Testis (tissue), 5 donors: ENCODE measurements at places on chromosomes 1 and 21.

- no peak for DNase-seq
Observed at GRCh38 chr21:34939673-34940331, 109.3 kb downstream of the RUNX1 start.

DNA sequence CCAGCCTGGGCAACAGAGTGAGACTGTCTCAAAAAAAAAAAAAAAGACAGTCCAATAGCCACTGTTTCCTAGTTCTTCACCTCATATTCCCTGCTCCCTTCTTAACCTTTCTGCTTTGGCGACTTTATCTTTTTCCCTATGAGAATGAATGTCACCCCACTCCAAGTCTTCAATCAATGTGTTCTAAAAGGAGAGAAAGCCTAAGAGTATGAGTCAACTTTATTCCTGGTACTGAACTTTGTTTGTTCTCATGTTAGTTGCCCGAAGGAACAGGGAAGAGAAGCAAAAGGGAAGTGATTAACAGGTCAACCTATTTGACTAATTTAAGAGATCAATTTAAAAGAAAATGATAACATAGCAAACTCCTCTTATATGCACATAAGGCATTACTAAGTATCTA is 39.9 kb upstream of the SLC16A1 start:
- DNase-seq: no peak

DNA sequence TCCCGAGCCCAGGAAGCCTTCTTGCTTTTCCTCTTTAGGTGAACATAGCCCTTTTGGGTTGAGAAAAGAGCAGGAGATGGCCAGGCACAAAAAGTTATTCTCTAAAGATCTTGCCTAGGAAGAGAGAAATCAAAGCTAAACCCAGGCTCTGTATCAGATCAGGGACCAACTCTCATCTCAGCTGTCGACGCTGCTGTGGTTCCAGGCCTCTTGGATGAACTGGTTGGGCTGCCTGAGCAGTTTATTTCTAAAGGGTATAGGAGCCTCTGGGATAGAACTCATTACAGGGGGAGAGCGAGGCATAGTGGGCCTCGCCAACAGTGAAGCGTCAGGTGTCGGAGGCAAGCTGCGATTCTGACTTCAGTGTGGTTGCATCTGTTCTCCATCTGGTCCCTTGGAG is 82.6 kb upstream of the F3 start:
- no peak for DNase-seq

- DNase-seq: no peak
Observed at GRCh38 chr1:91703095-91703494, 182.9 kb downstream of the TGFBR3 start.

- no peak for DNase-seq
Observed at GRCh38 chr21:33067457-33067856, 2.5 kb upstream of the OLIG1 start.

GRCh38 chr1:53651356-53651755 is 87.6 kb downstream of the GLIS1 start:
- DNase-seq: no peak

DNA sequence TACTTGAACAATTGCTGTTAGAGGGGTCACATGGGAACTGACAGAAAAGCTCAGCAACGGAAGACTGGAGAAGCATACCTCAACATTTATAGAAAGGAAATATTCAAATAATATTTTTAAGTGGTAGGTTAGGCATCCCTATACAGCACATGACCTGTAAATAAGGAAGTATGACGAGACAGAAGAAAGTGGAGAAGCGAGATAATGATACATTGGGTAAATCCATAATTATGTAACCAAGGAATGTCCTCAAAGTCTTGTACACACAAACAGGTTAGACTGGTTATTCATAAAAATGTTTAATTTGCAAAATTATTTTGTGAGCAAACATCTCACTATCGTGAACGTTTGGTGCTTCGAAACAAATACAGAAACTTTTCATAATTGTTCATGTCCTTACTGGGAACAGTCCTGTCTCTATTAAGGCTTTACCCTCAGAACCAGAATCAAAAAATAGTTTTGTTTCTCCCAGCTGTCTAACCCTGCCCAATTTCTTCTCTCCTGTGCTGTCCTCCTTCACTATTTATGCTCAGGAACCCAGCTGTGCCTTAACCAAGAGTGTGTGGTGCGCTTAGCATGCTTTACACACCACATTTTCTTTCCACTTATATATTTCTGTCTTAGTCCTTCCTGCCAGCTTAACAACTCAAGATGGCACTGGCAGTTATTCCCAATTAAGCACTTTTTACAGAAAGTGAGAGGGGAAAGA is 10.2 kb downstream of the KMO start:
- DNase-seq: no peak

DNA sequence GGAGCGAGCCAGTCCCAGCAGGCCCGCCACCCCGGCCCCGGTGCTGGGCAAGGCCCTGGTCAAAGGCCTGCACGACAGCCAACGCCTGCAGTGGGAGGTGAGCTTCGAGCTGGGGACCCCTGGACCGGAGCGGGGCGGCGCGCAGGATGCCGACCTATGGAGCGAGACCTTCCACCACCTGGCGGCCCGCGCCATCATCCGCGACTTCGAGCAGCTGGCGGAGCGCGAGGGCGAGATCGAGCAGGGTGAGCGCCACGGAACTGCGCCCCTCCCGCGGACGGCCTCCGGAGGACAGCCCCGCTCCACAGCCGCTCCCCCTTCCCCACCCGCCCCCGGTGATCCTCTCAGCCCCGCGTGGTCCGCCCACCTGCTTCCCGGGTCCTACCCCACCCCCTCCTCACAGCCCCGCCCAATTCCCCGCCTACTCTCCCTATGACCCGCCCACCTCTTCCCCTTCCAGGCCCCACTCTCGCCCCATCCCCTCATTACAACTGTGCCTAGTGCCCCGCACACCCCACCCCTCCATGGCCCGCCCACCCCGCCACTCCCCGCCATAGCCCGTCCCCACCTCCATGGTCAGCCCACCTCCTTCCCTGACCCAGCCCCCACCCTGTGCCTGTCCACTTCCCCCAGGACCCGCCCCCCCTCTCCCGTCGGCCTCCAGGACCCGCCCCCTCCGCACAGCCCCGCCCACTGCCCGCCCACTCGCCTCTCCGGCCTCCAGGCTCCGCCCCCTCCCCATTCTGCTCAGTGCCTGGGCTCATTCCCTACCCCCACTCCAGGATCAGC is 52.7 kb downstream of the VWA5B1 start:
- peak; percentile 76 for DNase-seq

DNA sequence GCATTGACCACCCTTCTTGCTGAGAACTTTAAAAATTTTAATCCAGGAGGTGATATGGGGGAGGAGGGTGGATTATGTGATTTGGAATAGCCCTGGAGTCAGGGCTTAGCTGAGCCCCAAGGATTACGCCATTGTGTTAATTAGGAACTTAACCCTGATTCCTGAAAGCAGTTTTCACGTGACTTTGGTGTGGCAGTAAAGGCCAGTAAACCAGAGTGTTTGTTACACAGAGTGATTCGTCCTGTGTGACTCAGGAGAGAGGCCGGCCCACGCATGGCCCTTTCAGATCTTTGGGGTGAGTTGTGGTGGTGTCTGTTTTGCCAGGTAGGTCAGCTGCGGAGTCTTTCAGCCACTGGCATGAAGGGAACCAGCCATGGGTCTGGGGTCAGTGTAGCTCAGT is 107.6 kb downstream of the NOS1AP start:
- no peak for DNase-seq

DNA sequence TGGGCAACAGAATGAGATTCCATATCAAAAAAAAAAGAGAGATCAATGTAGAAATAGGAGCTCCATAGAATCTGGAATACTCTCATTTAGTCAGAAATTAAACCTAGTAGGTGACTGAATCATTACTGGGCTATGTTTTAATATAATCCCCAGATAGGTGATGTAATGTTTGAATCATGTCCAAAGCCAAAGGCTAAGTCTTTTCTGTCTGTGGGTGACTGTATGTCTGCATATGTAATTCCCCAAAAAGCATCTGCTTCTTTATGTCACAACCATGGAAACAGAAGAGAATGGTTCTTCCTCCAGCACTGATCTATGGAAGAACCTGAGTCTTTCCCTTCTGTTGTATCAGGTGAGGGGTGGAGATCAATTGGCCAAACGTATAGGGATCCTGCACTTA is 5.8 kb downstream of the LAMC2 start:
- DNase-seq: no peak

DNA sequence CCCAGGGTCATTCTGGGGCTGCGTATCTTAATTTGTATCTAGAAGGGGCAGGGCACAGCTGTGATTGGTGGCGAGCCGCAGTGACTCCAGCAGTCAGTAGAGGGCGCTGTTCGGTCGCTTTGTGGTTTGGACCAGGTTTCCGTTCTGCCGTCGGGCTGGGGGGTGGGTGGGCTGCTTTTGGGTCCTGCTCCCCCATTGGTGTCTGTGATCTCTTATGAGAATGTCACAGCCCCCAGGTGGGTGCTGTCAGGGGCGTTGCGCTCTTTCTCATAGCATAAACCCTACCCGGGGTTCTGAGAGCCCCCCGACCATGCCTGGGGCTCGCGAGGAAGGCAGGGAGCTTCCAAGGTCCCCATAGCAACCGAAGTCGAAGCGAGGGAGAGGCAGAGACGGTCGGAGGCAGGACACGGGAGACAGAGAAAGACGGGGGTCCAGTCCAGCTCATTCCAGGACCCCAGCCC is 5.4 kb downstream of the TFF3 start:
- peak; percentile 80 for DNase-seq

DNA sequence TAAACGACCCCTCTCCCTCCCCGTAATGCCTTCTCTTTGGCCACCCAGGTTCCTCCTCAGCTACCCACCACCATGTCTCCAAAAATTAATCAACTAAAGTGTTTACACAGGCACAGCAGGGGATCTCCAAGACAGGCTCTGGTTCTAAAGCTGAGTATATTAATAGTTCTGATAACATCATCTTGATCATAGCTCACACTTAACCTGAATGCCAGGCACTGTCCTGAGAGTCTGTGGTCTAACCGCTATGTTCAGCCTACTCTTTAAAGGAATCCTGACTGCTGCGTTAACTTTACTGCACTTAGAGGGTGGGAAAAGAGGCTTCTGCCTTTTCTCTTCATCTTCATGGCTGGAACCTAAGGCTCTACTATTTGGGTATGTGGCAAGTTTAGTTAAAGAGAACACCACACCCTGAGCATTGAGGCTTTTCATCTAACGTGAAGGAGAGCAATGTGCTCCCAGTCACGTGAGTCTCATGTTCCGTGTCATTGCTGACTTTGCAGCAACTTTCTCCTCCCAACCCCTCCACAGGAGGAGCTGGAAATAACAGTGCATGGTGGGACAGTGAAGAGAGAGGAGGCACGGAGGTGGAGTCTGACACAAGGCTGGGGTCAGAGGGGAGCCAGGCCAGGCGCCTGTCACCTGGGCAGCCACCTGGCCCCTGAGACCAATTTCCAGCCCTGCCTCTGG is 86.4 kb downstream of the FAM78B start:
- DNase-seq: no peak

DNA sequence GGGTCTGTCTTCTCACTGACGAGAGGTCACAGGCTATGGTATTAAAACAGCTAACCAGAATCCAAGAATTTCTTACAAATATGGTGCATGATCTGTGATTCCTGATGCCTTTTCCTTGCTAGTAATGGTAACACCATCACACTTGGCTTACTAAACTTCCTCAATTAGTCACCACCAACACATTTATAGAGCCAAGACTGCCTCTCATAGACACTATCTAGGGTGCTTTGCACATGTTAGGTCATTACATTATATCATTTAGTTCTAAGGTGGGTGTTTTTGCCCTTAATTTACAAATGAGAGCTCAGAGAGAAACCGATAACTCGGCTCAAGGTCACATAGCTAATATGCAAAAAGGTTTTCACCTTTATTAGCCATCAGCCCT is 8.7 kb downstream of the KIF21B start:
- DNase-seq: no peak

GRCh38 chr21:16124378-16125138 is 394.8 kb downstream of the USP25 start:
- no peak for DNase-seq

GRCh38 chr1:85838238-85838637 is 130.0 kb upstream of the ZNHIT6 start:
- no peak for DNase-seq

DNA sequence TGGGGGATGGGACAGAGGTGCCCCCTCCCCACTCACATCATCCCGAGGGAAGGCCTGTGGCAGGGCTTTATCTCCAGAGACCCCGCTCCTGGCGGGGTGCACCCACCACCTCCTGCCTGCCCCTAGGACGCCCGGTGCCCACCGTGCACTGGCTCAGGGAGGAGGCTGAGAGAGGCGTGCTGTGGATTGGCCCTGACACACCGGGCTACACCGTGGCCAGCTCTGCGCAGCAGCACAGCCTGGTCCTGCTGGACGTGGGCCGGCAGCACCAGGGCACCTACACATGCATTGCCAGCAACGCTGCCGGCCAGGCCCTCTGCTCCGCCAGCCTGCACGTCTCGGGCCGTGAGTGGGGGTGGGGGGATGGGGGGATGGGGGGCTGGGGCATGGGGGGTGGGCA is 71.7 kb downstream of the TRIM11 start:
- DNase-seq: no peak

GRCh38 chr1:116453481-116453880 is 80.4 kb downstream of the ATP1A1 start:
- DNase-seq: no peak

DNA sequence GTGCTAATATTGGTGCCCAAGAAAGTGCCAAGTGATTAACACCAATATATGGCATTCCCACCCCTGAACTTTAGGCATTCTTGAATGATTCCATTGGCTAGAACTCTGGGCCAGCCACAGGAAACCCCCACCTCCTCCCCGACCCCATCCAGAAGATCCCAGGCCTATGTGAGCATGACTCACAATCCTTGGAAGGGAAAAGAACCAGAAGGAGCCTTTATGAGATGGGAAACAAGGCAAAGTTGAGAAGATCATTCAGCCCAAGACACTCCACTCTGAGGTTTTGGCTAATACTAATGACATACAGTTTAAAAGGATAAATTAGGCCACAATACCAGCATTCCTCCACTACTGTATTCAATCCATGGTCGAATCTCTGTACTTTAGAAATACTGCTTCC is 21.8 kb downstream of the ELK4 start:
- DNase-seq: no peak

- DNase-seq: peak; percentile 44
Observed at GRCh38 chr21:21688889-21689288, 690.7 kb downstream of the NCAM2 start.

- peak; percentile 87 for DNase-seq
Observed at GRCh38 chr1:10796029-10796944, at the start of gene CASZ1. CASZ1 (minus strand) TSS chr1:10796646; CDS start chr1:10693889, 102,757 bp downstream.

DNA sequence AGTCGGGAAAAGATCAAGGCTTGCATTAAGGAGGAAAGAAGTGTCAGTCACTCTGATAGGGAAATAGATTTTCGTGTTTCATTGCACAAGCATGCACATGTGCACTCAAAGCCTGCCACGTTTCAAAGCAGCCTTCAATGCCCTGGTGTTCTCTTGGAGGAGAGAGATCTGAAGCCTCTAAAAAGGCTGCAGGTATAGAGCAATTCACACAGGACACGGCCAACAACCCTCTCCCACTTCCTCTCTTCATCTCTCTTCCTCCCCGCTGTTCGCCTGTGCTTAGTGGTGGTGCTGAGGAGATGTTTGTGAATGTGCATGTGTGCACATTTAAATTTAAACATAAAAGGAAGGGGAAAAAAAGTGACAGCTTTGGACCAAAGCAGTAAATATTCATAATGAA is 117.7 kb downstream of the NUF2 start:
- DNase-seq: no peak
